Activated CD4-positive, alpha-beta T cell treated with anti-CD3 and anti-CD28 coated beads, Interleukin-2, amount 50 U/mL, for 24 hours (primary cell): ENCODE measurements at places on chromosomes 7 and 10.

- no peak for DNase-seq
Observed at GRCh38 chr10:48818081-48818480, 121.6 kb downstream of the LRRC18 start.

- DNase-seq, result no peak
Observed at GRCh38 chr7:47902013-47902412, 46.3 kb downstream of the PKD1L1 start.

GRCh38 chr10:102601639-102602038 is 42.6 kb upstream of the TRIM8 start:
- DNase-seq, result no peak

- DNase-seq, result no peak
Observed at GRCh38 chr10:106189292-106189691, 975.2 kb downstream of the SORCS1 start.

GRCh38 chr7:26398427-26398755 is 106.7 kb downstream of the SNX10 start:
- no peak for DNase-seq

DNA sequence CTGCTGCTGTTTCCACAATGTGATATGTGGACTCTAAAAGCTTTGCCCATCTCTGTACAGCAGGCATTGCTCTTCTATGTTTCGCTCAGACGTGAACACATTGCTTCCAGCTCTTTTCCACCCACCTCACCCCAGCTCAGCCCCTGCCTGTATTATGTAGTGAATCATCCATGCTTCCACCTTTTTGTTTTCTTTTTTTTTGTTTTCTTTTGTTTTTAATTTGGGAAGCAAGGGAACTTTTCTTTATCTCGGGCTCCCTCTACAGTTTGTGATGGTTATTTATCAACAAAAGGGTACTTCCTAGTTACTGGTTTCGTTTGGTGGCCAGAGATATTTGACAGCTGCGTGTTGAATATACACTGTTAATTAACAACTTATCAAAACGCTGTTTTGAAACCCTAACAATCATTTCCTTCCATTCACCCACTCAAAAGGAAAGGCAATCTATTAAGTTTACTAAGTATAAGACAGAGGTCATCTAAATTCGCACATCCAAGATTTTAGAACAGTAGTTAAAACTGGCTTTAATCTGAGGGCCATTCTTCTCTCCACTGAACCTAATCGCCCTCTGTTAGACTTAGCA is 127.9 kb upstream of the STK17A start:
- DNase-seq, result no peak

DNA sequence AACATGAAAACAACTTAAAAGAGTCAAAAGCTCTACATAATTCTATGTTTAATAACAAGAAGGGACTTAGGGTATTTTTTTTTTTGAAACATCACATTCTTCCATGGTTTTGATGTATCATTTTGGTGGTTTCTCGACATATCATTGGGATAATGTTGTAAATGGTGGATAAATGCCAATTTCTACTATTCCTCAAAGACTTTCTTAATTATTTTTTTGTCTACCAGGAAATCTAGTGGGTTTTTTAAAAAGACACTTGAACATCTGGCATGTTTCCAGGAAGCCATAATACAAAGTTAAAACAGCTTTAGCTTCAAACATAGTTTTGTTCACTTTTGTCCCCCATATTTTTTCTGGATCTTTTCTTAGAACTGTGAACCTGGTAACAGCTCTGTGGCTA is 200.4 kb downstream of the DKK1 start:
- no peak for DNase-seq

DNA sequence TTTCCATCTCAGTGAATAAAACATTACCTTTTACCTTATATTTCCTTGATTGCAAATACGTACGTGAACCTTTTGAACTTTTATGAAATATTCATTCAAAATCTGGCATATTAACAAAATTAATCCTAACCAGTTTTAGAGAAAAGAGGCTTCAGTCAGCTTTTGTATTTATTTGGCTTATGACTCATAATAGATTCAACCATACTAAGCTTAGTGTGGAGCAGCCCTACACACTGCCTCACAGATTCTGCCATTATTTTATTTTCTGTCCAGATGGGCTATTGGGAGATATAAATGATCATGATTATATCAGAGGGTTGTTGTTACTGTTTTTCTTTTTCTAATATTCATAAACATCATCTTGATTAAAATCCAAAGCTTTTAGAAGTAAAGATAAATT is 325.5 kb downstream of the GPR37 start:
- no peak for DNase-seq

GRCh38 chr10:93476756-93477155 is 5.4 kb downstream of the MYOF start:
- DNase-seq, result no peak

GRCh38 chr7:148031019-148031418 is 559.5 kb upstream of the C7orf33 start:
- DNase-seq, result no peak

GRCh38 chr7:22858640-22859561 is 36.3 kb upstream of the TOMM7 start:
- no peak for DNase-seq

DNA sequence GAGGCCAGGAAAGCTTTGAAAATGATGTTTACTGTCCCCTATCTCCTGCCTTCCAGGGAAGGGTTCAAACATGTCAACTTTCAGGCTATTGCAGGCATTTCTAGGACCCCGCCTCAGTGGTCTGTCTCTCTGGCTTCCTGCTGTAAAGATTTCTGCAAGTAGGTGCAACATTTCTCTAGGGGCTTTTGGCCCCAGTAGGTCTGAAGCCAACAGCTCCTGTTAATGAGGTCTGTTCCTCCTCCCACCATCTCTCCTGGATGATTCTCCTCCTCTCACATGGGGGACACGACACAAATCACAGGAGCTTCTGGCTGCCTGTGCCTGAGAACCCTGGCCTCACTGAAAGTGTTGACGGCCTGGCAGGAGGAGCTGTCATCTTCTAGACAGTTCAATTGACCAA is 194.3 kb downstream of the CYP26A1 start:
- no peak for DNase-seq

- DNase-seq, result no peak
Observed at GRCh38 chr10:69911613-69912528, 110.2 kb downstream of the COL13A1 start.

DNA sequence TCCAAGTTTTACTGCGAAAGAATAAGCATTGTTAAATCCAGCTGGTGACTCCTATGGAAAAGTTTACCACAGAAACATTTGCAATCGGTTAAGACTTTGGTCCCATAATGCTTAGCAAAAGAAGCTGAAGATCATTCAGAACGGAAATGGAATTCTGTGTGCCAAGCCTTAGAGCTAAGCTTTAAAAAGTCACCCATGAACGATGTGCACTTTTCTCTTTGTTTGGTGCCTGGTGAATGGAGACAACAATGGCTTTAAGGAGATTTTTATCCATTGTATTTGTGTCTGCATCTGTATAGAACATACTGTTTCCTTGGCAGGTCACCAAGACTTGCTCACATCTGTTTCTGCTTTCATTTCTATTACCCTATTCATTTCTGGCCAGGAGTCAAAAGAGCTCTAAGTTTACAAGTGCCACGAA is 26.3 kb upstream of the COL1A2 start:
- no peak for DNase-seq

DNA sequence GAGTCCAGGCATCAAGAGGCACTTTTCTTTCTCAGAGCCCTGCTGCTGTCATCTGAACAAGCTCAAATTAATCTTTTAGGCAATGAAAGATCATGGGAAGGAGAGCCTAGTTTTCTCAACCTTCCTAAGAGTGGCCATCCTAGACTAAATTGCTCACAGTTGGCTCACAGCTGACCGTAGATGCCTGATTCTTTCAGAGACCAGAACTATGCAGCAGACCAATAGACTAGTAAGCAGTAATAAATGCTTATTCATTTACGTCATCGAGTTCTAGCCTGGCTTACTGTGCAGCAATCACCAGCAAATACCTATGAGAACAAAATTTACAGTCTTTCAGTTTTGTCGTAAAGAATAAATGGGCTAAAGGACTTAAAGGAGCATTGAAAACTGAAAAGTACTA is 602.9 kb upstream of the GHITM start:
- no peak for DNase-seq

DNA sequence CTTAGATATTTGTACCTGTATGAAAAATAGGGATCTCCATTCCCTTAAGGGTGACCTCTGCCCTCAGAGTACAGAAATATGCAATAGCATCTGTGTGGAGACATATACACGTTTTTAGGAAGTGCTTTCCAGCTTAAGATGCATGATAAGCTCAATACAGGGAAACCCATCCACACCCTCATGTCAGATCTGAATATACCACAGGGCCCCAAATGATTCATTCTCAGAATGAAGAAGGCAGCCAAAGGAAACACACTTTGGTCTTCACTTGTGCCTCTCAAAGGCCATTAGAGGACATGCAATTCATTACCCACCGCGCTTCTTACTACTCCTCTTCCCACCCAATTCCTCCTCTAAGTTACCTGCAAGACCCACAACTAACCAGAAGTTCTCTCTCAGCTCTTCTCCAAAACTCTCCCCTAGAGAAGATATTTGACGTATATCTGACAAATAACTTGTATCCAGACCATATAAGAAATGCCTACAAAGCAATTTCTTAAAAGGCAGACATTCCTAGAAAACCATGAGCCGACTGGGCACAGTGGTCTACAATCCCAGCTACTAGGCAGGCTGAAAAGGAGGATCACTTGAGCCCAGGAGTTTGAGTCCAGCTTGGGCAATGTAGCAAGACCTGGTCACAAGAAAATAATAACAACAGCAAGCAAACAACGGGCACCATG is 103.0 kb downstream of the OAT start:
- no peak for DNase-seq

DNA sequence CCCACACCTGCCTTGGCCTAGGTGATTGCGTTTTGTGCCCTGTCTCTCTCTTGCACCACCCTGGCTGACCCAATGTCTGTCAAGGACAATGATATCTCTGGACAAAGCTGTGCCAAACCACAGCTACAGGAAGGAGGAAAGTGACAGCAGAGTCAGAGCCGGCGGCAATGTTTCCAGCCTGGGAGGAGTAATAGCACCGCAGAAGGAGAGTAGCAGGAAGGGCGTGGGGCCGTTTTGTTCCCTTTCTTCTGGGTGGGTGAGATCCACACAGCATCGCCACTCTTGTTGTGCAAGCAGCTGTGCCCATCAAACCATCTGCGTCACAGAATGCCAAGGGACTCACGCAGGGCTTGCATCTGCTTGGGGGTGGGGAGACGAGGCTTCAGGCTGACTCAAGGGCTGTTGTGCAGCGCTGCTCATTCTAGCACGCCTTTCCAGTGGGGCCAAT is 341.6 kb upstream of the AUTS2 start:
- DNase-seq, result no peak

- DNase-seq, result no peak
Observed at GRCh38 chr10:24207781-24208611, 942 bp upstream of the KIAA1217 start.

DNA sequence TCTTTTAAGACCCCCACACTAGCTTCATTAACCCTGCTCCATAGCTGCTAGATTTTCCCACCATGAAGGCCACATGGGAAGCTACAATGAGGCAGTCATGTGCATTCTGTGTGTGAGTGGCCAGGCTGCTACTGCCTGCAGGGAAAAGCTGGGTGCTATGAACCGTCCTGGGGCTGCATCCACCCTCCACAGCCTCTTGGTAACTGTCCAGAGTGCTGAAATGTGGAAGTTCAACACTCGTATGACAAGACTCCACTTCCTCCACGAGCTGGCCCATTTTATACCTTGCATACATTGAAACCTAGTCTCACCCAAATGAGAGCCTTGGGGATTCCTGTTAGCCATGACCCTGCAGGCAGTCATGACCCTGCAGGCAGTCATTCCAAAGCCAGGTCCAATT is 59.4 kb downstream of the CUZD1 start:
- no peak for DNase-seq

- no peak for DNase-seq
Observed at GRCh38 chr7:69882269-69882668, 284.0 kb downstream of the AUTS2 start.

DNA sequence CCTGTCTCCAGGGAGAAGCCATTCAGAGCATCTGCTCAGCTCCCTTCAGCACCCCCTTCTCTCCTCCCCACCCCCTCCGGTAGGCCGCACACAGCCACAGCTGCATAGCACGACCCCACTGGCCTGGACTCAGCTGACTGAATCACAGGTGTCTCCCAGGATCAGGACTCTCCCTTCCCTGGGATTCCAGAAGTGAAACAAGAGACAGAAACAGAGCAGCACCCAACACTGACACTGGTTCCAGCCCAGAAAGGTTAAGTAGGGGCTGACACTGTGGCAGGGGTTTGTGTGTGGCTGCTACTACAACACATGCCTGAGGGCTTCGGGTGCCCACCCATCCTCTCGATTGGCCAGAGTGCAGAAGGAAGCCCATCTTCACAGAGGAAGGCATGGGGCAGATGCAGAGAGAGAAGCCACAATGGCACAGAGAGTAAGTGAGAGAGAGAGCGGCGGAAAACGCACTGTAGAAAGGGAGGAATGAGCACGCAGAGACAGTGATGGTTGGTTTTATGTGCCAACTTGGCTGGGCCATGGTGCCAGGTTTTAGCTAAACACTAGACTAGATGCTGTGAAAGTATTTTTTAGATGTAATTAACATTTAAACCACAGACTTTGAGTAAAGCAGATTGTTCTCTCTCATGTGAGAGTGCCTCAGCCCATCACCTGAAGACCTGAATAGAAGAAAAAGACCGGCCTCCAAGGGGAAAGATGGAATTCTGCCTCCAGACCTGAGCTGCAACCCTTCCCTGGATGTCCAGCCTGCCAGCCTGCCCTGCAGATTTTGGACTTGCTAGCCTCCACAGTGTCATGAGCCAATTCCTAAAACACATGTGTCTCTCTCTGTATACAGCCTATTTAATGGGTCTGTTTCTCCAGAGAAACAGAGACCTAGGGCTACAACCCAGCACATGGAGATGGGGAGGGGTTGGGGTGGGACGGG is 107.5 kb downstream of the GRB10 start:
- no peak for DNase-seq

- DNase-seq, result no peak
Observed at GRCh38 chr7:142796501-142797390, 26.0 kb downstream of the PRSS2 start.

- no peak for DNase-seq
Observed at GRCh38 chr10:2817940-2818636, 249.3 kb upstream of the PFKP start.

DNA sequence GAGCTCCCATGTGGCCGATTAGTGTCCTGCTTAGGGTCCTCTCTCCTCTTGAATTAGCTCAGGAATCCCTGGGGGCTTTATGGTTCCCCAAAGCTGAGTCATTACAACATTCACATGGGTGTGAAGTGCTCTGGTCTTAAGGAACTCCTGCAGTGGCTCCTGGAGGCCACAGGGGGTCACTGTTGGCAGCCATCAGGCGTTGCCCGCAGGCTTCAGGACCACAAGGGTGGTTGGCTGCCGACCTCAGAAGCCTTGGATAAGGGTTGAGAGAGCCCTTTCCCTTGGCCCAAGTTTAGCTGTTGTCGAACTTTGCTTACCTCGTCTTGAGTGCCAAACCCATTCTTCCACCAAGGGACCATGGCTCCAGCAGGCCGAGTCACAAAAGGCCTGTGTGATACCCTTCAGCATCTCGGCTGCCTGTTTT is 61.7 kb downstream of the SH2D4B start:
- DNase-seq, result peak; percentile 7

GRCh38 chr10:45451407-45451806 is 77.4 kb downstream of the ALOX5 start:
- DNase-seq, result no peak

GRCh38 chr10:101939008-101939648 is 95.5 kb upstream of the KCNIP2 start:
- DNase-seq, result no peak
